GDM1 (cell line): ENCODE measurements at places on chromosomes 5 and 9.

GRCh38 chr9:120833325-120833724 is 9.4 kb downstream of the PSMD5 start:
- DNase-seq: no peak

GRCh38 chr5:41143131-41143901 is 70.0 kb downstream of the C6 start:
- DNase-seq: no peak

GRCh38 chr9:25658571-25658970 is 19.7 kb downstream of the TUSC1 start:
- no peak for DNase-seq

GRCh38 chr5:43498581-43498980 is 14.9 kb upstream of the TMEM267 start:
- DNase-seq: no peak

DNA sequence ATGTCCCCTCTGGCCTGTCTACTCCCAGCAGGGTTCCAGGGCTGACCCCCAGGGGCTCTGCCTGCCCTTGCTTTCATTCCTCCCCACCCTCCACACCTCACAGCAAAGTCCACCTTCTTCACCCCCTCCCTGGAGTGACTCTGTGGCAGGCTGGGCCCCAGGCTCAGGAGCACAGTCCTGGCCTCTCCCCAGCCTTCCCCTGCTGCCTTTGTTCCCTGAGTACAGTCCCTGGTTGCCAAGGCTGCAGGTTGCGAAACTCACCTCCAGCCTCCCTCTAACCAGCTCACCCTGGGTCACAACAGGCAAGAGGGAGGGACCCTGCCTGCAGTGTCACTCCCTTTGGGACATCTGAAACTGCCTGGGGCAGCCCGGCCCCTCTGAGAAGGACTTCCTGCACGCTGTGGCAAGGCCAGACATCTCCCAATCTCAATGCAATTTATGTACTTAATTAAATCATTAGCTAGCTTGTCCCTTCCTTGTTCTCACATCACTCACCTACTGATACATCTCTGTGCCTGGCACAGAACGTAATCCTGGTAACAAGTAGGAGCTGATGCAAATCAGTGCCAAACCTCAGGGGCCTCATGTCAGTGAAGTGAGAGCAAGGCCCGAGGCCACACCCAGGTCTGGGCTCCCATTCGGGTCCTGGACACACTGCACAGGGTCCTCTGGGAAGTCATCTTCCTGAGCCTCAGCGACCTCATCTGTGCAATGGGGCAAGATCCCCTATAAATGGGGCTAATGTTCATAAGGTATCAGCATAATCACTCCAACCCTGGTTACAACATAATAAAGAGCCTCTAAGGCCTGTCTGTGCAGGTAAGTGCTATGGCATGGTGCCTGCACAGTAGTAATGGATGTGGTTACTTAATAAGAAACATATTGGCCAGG is 27.3 kb upstream of the TRIM14 start:
- no peak for DNase-seq

DNA sequence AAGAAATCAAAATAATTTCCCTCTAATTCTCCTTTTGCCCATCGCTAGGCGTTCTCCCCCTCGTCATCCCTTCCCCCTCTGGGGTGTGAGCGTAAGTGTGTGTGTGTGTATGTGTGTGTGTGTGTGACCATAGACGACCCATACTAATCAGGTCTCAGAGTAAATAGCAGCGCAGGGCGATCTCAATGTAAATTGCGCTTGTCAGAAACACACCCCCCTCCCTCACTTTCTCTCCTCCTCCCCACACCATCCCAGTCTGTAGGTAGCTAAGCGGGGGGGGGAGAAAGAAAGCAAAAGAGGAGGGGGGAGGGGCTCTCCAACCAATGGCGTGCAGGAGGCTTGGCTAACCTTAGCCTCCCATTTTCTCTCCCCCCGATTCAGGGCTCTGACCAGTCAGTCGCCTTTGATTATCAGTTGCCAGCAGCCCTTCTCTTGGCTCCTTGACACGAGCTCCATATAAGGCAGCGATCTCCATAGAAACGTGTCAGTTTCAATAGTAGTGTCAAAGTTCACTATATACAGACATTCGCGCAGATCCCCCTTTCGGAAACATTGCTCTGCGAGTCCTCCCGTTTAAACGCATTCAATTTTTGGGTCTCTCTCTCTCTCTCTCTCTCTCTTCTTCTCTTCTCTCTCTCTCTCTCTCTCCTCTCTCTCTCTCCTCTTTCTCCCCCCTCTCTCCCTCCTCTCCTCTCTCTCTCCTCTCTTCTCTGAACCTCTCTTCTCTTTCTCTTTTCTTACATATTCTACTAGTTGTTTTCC is at the start of gene NR2F1:
Gene NR2F1 (plus strand): TSS at position 546 of the 762 bp plus-strand sequence. CDS start 1,802 bp downstream, outside the sequence.
- DNase-seq: no peak
